ENCODE measurements at places on chromosomes 1 and 21.

DNA sequence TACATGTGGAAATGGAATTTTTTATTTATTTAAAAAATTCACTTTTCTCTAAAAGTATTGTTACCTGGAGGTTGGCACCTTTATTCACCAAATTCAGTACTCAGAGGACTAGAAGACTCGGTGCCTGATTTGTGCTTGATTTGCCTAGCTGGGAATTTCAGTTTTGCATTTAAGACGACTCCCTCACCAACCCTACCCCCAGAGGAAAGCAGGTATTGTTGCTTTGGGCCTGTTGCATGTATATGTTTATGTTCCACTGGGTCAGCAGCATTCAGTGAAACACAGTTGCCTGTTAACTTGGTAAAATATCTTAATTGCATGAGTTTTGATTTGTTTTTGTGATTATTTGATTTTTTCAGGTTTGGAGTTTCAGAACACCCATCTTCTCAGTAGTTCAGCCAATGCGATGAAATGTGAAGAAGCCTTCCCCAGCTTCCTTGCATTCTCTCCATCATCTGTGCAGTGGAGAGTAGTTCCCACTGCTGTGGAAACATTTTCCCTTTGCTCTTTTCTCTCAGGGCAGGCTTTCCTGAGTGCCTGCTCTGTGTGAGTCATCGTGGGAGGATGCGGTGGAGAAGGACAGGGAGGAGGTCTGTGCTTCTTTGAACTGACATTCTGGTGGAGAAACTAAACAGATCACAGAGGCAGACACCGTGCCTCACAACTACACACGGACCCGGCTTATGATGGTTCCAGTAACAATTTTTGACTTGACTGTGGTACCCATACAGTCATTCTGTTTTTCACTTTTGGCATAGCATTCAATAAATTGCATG is 6.4 kb downstream of the ADARB1 start:
- DNase-seq = no peak

DNA sequence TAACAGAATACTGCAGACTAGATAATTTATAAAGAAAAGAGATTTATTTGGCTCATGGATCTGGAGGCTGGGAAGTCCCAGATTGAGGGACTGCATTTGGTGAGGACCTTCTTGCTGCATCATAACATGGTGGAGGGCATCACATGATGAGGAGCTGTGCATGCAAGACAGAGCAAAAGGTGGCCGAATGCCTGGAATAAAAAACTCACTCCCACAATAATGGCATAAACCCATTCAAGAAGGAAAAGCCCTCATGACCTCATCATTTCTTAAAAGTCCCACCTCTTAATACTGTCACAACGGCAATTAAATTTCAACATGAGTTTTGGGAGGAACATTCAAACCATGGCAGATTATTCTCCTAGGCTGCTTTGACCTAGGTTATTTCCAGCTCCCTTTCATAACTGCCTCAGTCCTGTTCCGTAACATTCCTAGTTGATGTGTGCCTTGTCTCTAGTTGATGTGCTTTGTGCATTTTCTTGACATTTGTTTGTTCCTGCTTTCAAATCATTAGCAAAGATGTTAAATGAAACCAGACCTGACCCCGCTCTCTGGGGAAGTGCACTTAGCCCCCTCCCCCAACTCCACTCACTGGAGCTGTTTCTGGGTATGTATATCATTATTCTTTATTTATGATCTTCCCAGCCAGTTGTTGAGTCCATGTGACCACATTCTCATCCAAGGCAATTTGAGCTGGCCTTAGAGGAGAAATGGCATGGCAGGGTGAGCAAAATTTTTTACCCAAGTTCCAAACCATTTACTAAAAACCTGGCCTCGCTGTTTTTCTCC is 148.5 kb downstream of the GDAP2 start:
- DNase-seq = no peak

DNA sequence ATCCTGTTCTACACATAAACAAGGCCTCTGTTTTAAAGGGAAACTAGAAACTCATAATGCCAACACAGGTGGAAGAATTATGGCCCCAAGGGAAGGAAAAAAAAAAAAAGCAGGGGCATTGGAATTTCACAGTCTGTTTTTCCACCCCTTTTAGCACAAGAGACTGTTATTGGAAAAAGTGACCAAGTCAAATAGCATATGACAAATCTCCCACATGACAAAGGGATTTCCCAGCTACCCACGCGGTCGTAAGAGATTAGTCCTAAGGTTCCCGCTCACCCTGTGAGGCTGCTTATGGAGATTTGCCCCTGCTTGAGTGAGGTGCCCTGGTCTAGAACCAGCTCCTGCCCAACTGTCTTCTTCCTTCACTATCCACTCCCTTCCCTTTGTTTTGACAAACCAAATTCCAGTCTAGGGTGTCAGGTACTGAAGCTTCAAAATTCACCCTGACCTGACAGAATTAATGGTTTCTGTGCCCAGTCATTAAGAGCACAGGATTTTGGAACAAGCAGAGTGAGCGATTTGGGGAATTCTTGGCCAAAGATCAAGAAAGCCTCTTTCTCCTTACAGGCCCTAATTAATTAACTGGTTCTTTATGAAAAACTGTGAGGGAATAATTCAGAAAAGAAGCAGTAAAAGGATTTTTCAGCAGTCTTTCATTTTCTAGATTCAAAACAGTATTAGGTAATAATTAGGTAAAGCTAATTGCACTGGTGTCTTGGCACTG is 107.3 kb downstream of the NMNAT2 start:
- no peak for DNase-seq

DNA sequence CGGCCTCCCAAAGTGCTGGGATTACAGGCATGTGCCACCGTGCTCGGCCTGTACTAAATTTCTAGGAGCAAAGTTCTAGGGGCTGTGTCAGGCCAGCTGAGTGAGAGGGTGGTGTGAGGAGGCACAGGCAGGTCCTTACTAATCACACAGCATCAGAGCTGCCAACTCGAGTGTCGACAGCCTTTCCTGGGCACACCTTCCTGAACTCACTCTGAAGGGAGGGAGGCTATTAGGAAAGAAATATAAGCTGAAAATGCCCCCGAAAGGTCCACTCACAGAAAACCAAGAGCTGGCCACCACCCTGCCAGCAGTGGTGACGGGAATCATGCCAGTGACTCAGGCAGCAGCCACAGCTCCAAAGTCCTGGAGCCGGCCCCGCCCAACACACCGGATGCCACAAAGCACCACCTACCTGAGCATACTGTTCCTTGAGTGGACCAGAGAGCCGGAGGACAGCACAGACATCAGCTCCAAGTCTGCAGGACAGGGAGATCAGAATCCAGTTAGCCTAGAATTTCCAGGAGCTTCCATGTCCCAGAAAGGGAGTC is 4.5 kb downstream of the PMVK start:
- DNase-seq = no peak

- DNase-seq = no peak
Observed at GRCh38 chr21:28298251-28298672, 694.4 kb downstream of the LTN1 start.

DNA sequence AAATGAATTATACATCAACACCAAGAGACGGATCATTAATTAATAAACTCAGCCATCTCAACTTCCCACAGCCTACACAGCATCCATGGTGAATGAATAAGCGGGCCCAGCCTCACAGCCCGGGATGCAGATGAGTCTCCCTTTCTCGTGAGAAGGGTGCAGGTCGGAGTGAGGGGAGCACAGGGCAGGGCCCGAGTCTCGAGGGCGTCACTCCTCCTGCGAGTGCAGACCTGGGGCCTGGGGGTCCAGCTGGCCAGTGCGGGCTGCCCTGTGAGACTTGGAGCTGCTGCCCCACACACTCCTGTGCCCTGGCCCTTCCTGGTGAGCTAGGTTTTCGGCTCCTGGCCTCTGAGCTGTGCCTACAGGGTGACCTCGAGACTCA is 74.7 kb downstream of the AJAP1 start:
- no peak for DNase-seq

- DNase-seq = peak; percentile 77
Observed at GRCh38 chr1:110634455-110635311, 28.5 kb upstream of the KCNA2 start.

DNA sequence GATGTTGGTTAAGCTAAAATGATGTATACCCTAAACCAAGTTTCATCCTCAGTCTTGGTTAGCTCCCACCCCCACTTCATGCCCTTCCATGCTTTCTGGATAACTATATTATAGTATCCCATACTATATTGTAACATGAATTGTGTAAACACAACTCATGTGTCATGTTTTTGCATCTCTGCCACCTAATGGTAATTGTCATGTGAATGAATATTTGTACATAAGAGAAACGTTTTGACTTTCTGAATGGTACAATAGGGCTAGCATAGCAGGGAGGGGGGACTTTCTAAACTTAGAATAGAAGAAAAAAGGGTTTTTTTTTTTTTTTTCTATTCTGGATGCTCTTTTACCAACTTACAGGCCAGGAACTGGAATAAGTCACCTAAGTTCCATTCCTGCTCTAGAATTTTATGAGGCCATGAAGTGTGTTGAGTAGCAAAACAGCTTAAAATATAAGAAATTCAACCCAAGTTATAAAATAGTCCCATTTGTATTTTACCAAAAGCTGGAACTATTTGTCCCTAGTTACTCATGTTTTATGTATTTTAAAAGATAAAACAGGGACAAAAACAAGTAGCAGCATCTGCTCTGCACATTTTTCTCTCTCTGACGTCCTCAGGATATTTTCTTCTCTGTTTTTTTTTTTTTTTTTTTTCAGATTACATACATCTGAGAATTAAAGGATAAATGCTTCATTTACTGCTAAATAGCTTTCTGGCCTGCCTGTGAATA is 77.4 kb downstream of the HLX start:
- DNase-seq = no peak

DNA sequence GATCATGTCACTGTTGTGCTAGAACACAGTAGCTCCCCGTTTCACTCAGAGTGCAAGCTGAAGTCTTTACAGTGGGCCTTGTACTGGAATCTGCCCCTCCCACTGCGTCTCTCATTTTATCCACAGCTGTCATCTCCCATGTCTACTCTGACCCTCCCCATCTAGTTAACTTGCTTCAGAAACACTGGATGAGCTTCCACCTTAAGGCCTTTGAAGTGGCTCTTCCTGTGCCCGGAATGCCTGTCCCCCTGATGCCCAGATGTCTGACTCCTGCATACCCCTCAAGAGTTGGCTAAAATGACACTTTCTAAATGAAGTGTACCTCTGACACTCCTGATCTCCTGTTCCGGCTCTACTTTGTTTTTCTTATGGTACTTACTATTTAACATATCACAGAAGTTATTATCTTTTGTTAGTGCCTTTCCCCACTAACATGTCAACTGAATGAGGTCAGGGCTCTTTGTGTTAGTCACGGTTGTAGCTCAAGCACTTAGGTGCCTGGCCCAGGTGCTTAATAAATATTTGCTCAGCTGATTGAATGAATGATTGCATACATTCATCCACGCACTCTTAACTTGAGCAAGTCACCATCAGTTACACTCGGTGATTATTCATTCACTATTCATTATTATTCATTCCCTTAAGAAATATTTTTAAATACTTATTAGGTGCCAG is 13.3 kb downstream of the ARV1 start:
- no peak for DNase-seq

DNA sequence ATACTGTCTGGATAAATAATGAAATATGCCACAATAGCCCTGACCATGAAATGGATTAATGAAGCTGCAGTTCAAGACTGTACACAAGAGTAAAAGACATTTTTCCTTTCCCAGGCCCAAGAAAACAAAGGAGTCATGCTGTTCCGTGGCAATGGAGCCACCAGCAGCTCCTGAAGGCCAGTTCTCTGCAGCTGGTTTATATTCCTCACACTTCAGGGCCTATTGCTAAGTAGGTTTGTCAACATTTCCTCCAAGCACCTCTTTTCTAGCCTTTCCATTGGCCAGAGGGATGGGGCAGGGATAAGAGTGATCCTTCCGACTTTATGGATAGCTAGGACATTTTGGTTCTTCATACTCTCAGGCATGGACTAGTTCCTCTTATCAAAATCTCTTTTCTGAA is 24.2 kb upstream of the RGL1 start:
- DNase-seq = no peak
